HS-5 (cell line): ENCODE measurements at places on chromosomes 16 and 17.
A peak's percentile ranks its signal among the peaks of the same experiment; 100 is the strongest.

DNA sequence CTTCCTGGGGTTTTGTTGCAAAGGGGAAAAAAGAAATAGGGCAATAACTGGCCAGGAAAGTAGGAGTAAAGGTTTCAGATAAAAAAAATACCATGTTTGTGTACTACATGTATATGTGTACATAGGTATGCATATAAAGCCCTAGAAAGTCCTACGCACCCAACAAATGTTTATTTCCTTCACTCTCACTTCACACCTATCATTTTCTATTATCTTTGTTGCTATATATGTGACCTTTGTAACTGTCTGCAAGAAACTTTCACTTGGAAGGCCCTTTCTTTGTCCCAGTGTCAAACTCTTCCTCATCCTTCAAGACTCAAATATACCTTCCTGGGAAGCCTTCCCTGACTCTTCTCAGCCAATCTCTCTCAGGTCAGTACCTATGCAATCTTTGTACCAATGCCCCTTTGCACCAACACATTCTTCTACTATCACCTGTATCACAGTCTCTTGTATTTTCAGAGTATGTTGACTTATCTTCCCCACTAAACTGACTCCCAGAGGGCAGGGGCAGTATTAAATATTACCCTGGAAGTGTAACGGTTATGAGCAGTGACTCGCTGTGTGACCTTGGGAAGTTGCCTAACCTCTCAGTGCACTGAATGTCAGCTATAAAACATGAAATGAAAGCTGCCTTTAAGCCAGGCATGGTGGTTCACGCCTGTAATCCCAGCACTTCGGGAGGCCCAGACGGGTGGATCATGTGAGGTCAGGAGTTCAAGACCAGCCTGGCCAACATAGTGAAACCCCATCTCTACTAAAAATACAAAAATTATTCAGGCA lies 6.5 kb downstream of the XPO6 start:
- DNase-seq = no peak

- no peak for DNase-seq
These were observed 10.8 kb upstream of the RASD1 start for GRCh38 chr17:17506893-17507464.

GRCh38 chr17:74037320-74037719 lies 166.2 kb upstream of the RPL38 start:
- no peak for DNase-seq

- DNase-seq = no peak
These were observed 1.3 kb downstream of the ATF7IP2 start for GRCh38 chr16:10387188-10387617.

DNA sequence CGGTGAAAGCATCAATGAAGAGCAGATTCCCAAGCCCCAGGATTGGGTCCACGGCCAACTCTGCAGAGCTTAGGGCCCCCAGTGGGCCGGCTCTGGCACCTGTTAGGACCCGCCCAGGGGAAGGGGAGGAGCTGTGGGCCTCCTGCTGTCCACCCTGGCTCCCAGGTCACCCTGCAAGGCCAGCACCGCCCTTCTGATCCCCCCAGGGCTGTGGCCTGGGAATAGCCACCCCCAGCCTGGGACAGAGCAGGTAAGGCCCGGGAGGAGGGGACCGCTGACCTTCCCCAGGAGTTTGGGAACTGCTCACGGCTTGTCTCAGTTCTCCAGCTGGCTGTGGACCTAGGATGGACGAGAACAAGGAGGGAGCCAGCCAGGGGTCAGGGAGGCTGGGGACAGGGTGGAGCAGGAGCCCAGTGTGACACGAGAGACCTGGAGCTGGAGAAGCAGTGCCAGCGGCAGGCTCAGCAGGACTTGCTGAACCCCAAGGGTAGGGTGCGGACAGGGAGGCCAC lies 39.3 kb upstream of the SLC38A10 start:
- DNase-seq = no peak

GRCh38 chr16:5024632-5025031 lies 9.1 kb downstream of the NAGPA start:
- DNase-seq = no peak

DNA sequence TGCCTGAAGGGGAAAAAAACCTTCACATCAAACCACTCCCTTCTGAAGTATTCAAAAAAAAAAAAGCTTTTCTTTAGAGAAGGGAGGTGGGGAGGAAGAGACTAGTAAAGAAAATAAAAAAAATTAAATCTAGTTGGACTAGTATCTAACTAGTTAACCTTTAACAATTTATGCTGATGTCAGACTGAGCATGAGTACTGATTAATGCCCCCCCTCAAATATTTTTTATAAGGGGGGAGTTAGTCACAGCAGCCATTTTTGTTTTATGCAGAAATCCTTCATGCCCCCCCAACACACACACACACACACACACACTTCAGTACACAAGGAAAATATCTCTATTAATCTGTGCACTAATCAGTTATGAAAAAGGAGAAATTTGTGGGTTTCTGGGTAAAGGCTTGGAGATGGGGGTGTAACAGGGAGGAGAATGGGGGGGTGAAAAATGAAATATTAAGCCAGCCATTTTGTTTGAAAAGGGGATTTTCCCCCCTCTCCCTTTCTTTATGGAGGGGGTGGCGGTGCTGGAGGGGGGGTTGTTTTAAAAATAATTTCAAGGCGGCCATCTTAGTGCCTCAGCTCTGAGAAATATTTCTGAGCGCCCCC lies 4.7 kb upstream of the CHD3 start:
- DNase-seq = no peak

- DNase-seq = no peak
These were observed 9.7 kb downstream of the CDH13 start for GRCh38 chr16:82636485-82636884.

GRCh38 chr16:10314811-10315210 lies 71.0 kb upstream of the ATF7IP2 start:
- DNase-seq = peak; percentile 31

- DNase-seq = no peak
These were observed 188.7 kb downstream of the MYO1D start for GRCh38 chr17:32688221-32688620.

DNA sequence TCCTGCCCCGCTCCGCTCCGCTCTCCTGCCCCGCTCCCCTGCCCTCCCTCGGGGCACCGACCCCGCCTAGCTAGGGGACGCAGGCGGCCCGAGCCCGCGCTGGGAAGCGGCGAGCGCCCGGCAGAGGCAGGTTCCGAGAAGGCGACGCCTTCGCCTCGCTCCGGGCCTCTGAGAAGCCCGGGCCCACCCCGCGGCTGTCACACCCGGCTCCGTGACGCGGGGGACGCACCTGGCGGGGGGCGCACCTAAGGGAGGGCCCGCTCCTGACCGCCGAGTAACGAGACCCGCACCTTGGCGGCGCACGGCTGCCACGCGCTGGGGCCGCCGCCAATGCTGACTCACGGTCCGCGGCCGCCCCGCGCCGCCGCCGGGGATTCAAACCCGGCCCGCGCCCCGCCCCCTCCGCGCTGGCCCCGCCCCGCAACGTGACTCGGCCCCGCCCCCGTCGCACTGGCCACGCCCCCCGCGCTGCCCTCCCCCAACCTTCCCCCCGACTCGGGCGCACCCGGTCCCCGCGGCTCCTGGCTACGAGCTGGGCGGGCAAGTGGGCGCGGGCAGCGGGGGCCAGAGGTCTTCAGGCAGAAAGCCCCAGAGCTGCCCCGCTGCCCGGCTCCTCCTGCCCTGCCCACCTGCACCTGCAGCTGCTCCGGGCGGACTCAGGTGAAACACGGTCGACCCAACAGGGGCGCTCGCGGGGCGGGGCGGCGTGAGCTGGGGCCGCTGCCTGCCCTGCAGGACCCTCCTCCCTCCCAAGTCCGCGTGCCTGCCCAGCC lies 27.8 kb downstream of the GNPTG start:
- DNase-seq = no peak

DNA sequence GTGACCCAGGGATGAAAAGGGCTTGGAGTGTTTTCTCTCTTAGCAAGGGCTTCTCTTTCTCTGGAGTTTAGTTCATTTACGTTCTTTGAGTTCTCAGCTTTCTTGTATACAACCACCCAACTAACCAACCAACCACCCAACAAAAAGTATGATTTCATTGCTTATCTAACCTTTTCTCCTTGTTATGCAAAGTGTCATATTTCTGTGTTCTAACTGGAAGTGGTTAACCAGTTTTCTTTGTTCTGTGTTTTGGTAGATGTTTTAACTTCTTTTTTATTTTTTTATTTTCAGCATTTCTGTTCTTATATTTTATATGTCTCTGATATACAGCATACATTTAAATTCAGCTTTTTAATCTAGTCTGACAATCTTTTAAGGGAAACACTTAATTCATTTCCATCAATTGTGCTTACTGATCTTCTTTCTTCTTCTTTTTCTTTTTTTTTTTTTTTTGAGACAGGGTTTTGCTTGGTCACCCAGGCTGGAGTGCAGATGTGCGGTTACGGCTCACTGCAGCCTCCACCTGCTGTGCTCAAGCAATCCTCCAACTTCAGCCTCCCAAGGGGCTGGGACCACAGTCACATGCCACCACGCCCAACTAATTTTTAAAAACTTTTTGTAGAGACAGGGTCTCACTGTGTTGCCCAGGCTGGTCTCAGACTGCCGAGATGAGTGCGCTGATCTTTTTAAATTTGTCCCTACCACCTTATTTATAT lies 29.6 kb downstream of the NLK start:
- DNase-seq = no peak

DNA sequence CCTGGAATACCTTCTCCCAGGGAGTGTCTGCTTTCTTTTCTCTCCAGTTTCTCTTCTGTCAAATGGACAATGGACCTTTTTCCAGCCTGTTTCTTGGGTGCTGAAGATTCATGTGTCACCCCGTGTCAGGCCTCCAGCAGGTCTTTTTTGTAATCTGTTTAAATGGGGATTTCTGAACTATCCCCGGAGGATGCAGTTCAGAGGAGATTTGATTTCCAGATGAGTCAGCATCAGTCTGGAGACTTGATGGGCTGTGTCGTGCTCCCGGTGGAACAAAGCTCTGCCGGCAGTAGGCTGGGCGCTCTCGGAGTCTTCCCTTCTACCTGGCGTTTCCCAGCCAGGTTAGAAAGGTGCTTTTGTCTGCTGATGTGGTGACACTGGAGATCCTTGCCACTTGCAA lies 440.6 kb downstream of the HS3ST3B1 start:
- no peak for DNase-seq

- DNase-seq = no peak
These were observed 5.4 kb upstream of the CYTH1 start for GRCh38 chr17:78787444-78787843.

DNA sequence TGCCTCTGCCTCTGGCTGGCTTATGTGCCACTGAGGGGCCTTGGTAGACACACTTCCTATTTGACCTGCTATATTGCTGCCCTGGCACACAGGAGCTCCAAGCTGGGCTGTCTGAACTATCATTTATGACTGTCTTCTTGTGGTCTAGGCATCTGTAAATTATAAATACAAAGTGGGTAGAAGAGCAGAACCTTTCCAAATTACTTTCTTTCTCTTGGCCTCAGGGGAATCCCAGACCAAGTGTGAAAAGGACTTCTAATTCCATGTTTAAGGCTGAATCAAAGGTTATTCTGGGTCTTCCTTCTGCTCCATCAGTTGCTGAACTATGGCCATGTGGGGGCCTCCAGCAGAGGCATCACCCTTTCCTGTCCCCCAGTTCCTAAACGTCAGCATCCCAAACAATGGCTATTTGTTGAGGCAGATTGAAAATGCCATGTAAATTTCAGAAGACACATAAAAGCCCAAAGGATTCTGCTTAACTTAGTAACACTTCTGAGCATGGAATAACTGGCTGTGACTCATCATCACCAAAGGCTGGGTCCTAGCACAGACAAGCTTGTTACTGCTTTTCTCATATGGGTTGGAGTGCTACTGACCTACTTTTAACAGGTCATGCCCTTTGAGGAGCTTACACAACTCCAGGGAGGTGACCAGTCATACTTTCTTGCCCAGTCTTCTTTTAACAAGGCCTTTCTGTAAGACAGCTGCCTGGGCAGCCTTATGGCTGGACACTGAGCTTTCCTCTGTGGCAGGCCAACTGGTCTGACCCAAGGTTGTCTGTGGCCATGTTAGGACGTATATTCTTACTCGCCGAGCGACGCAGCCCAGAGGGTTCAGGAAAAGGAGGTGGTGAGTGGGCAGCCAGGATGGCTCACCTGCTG lies 154.8 kb downstream of the VPS53 start:
- peak; percentile 89 for DNase-seq

- DNase-seq = no peak
These were observed 21.0 kb upstream of the TNS4 start for GRCh38 chr17:40522250-40522960.

DNA sequence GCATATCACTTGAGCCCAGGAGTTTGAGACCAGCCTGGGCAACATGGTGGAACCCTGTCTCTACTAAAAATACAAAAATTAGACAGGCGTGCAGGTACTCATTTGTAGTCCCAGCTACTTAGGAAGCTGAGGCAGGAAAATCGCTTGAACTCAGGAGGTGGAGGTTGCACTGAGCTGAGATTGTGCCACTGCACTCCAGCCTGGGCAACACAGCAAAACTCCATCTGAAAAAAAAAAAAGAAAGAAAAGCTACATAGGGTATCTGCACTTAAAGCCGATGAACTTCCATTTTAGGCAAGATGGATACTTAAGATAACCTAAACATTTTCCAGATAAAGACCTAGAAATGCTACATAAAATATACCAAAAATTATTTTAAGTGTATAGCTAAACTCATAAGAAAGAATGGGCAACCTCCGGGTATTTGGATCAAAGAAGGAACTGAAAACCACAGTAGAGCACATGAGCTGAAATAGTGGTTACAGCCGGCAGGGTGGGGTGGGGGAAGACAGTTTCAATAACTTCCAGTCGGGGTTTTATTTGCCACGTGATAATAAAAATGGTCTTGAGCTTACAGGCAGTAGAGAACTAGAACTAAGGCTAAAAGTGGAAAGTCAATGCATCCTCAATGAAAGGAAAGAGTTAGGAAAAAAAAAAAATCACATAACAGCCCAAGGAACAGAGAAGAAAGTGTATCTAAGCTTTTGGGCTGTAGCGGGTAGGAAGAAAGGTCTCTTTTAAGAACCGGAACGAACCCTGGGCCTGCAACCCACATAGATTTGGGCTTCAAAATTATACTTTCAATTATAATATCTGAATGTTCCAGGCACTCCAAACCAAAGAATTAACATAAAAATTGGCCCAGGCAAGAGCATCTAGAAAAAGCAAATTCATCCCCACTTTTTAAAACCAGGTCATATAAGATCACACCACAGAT lies 53.1 kb downstream of the CFDP1 start:
- no peak for DNase-seq

GRCh38 chr17:79018370-79018695 lies 5.6 kb upstream of the C1QTNF1 start:
- no peak for DNase-seq

GRCh38 chr17:40486522-40487370 lies 14.7 kb downstream of the TNS4 start:
- DNase-seq = no peak

- DNase-seq = no peak
These were observed 2.3 kb downstream of the DNASE1 start for GRCh38 chr16:3656491-3657468.
